Mucosa of gallbladder (tissue), 1 donor: ENCODE measurements at places on chromosomes 3 and 15. TPM values are rescaled to one million over a fixed set of nuclear protein-coding genes. Genes with fewer than 3 reads are reported as not detected.

MUC4 gene
- 0.14 TPM for total RNA-seq

MAP2K5 gene
- total RNA-seq: 17.8 TPM

- DNase-seq: no peak
Measured at GRCh38 chr3:54969652-54970051, 41.8 kb upstream of the LRTM1 start.

REC114 gene
- not detected for total RNA-seq

NANOGP8 gene
- 0.46 TPM for total RNA-seq

PHLDB2 gene
- total RNA-seq: 36.4 TPM
